ENCODE measurements at places on chromosomes 5 and 9. TPM values are rescaled to one million over a fixed set of nuclear protein-coding genes. Genes with fewer than 3 reads are reported as not detected.
A peak's percentile ranks its signal among the peaks of the same experiment; 100 is the strongest.

- no peak for DNase-seq
These were observed 126.8 kb upstream of the DMRT1 start for GRCh38 chr9:714675-715074.

DNA sequence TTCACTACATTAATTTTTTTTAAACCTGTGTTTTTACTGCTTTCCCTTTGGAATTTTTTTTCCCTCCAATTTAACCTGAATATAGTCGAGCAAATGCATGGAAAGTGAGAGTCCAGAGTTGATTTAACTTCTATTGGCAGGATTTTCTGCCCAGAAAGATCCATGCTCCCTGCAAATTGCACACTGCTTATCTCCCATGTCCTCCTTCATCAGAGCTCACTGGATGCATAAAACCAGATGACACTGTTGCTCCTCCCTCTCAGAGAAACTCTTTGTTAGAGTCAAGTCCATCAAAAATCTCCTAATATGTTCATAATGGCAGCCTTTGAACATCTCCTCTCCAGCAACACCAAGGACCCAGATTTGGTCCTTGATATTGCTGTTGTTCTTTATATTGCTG, 297.0 kb upstream of the SLC24A2 start:
- no peak for DNase-seq
- H3K4me3 ChIP-seq, result no peak overlapping the region
- peaks cover 9% of the 10 kb centered on the region for H3K27me3 ChIP-seq
- no peaks in the 10 kb centered on the region for H3K36me3 ChIP-seq

DNA sequence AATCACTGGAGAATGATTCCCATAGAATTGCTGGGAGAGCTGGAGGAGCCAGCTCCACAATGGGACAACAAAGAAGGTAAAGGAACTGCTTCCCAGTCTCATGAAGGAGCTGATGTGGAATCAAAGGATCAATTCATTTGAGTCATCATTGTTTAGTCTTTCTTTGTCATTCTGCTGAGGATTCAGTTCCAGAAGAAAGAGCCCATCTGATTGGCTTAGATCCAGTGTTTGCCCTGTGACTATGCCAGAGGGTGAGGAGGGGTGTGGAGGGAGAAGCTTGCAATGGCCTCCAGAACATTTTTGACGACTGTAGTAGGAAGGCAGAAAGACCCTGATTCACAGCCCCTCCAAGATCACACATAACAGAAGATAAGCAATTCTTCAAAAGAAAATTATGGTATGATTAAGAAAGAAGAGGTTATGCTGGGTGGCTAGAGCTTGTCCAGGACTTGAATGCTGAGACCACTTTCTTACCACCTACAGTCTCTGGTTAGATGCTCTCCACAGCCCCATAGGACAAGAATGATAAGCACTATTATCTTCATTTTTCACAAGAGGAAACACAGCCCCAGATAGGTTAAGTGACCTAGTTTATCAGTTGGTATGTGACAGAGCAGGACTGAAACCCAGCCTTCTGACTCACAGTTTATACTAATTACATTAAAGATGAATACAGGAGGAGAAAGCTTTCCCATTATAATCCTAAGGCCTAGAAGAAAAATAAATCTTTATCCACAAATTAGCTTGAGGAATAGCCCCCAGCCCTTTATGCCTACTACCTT, 363.1 kb downstream of the PRELID2 start:
- DNase-seq, result no peak
- no peaks in the 10 kb centered on the region for H3K27me3 ChIP-seq
- no peaks in the 10 kb centered on the region for H3K4me1 ChIP-seq
- H3K36me3 ChIP-seq, result no peaks in the 10 kb centered on the region
- no peak overlapping the region for H3K4me3 ChIP-seq

DNA sequence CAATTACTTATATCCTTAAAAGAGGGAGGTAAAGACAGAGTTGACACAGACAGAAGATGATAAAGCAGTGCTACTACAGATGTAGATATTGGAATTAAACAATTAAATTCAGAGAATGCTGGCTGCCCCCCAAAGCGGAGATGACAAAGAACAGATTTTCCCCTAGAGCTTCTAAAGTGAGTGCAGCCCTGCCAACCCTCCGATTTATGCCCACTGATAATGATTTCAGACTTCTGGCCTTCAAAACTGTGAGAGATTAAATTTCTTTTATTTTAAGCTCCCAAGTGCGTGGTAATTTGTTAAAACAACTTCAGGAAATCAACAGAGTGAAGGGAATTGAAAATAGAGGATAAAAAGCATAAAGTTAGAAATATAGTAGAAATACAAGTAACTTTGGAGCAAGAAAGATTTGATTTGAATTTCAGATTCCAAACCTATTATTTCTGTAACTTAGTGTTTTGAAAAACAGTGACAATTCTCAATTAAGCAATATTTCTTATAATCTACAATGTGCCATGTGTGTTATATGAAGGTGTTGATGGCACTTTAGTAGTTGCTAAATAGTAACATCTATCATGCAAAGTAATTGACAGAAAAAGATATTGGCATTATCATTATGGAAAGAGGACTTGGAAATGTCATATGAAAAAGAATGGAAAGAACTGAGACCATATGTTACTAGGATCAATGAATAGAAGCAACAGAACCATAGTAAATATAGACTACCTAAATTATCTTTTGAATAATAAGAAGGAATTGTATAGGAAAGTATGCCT, 946.4 kb upstream of the PTPRD start:
- no peaks in the 10 kb centered on the region for H3K27me3 ChIP-seq
- no peaks in the 10 kb centered on the region for H3K36me3 ChIP-seq
- H3K4me1 ChIP-seq, result no peaks in the 10 kb centered on the region

DNA sequence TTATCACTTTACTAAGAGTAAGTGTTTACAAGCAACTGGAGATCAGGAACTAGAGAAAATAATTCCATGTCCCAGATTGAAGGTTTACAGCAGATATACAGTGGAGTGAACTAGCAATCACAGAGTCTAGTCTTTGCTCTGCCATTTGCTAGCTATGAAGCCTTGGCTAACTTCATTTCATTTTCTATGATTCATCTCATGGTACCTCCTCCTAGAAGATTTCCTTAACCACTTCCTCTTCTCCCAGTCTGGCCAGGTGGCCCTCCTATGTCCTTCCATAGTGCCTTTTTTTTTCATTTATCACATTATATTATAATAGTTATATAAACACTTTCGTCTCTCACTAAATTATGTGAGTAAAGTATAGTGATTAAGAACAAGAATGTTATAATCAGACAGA, 52.1 kb downstream of the GRIA1 start:
- H3K4me1 ChIP-seq, result no peaks in the 10 kb centered on the region
- no peaks in the 10 kb centered on the region for H3K36me3 ChIP-seq
- no peak overlapping the region for H3K4me3 ChIP-seq
- H3K27me3 ChIP-seq, result no peaks in the 10 kb centered on the region
- no peak for DNase-seq

- no peak overlapping the region for H3K27ac ChIP-seq
- H3K27me3 ChIP-seq, result peaks cover 14% of the 10 kb centered on the region
- H3K36me3 ChIP-seq, result no peaks in the 10 kb centered on the region
These were observed 42.3 kb downstream of the LHFPL2 start for GRCh38 chr5:78606241-78606640.

DNA sequence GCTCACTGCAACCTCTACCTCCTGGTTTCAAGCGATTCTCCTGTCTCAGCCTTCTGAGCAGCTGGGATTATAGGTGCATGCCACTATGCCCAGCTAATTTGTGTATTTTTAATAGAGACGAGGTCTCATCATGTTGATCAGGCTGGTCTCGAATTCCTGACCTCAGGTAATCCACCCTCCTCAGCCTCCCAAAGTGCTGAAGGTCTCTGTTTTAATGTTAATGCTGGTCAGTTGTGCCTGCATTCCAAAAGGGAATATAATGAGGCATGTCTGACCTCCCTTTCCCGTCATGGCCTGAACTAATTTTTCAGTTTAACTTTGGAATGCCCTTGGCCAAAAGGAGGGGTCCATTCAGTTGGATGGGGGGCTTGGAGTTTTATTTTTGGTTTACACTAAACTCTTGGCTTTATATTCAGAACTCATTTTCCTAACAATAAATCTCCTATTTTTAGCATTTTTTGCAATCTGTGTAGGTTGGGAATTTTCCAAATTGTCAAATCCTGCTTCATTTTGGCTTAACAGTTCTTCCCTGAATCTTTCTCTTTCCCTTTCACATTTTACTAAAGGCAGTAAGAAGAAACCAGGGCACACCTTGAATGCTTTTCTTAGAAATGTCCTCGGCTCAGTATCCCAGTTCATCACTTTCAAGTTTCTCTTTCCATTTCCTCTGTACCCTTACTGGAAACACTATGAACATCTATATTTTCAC, 1175.5 kb downstream of the MAT2B start:
- H3K4me3 ChIP-seq, result no peak overlapping the region
- H3K27me3 ChIP-seq, result no peaks in the 10 kb centered on the region
- no peak for DNase-seq
- H3K4me1 ChIP-seq, result no peaks in the 10 kb centered on the region

GRCh38 chr9:87612536-87612935, 113.4 kb upstream of the CTSL start:
- no peak overlapping the region for H3K4me3 ChIP-seq
- peaks cover 3% of the 10 kb centered on the region for H3K36me3 ChIP-seq
- DNase-seq, result no peak
- peaks cover 3% of the 10 kb centered on the region for H3K4me1 ChIP-seq
- H3K27ac ChIP-seq, result no peak overlapping the region

- peaks cover 55% of the 10 kb centered on the region for H3K4me1 ChIP-seq
- H3K27me3 ChIP-seq, result no peaks in the 10 kb centered on the region
- H3K4me3 ChIP-seq, result no peak overlapping the region
- DNase-seq, result no peak
These were observed 3.7 kb downstream of the MRPL36 start for GRCh38 chr5:1795931-1796330.

DNA sequence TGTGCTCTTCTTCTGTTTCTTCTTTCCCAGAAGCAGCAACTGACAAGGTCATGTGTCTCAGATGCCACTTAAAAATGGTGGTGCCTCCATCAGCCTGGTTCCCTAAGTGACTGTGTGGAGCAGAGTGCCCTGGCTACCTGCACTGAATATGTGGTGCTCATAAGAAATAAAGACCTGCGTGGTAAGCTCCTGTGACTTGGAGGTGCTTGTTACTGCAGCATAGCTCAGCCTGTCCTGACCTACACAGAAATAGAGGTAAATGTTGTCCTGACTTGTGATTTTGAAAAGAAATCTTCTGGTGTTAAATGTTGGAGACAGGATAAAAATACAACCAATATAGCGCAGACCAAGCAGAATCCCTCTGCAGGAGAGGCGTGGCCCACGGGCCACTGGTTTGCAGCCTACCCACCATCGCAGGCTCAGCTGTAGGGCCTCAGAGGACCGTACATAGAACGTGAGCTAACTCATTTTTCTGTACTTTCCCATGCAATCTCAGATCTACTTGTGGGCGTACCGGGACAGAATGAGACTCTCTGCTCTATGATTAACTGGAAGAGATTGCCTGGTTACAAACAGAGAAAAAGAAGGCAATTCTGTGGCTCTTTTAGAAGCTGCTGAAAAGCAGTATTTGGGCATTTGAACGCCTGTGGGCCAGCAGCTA, 79.4 kb upstream of the UNC5A start:
- no peaks in the 10 kb centered on the region for H3K36me3 ChIP-seq
- H3K27me3 ChIP-seq, result peaks cover 17% of the 10 kb centered on the region
- DNase-seq, result no peak
- H3K4me1 ChIP-seq, result no peaks in the 10 kb centered on the region

- no peak for DNase-seq
- H3K27ac ChIP-seq, result no peak overlapping the region
- peaks cover 21% of the 10 kb centered on the region for H3K4me1 ChIP-seq
- peak overlapping the region; percentile 82 for H3K4me3 ChIP-seq
- peaks cover 18% of the 10 kb centered on the region for H3K27me3 ChIP-seq
These were observed 3.0 kb downstream of the ZSWIM6 start for GRCh38 chr5:61334868-61335615.

DNA sequence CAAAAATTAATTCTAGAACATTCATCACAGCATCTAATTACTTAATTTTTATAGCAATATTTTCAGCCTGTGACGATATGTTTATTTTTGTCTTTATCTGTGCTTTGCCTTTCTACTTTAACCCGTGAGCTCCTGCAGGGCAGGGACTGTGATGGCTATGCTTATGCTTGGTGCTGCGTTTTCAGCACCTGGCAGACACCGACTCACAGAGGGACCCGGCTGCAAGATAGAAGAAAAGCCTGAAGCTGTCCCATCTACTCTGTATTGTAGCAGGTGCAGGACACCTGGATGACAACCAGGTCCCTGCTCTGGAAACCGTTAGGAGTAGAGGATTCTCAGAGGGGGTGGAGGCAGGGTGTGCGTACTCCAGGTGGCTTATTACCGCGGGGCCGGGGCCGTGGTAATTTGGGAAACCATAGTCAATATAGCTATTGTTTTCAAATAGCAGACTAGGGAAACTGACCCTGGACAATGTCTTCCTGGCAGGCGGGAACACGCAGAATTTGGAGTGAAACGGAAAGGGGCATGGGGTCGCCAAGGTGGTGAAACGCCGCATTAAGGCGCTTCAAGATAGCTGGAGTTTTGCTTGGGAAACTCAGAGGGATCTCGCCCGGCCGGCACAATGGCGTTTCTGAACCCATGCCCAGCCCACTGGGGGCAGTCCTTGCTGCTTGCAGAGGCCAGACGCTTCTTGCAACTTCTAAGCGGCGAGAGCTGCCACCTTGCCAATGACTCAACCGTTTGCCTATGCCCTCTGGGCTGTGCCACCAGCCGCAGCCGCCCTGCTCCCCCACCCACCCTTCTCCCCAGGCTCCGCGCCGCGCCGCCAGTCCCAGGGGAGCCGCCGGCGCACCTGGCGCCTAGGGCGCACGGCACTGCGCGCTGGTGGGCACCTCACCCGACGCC, 140.1 kb upstream of the PALM2AKAP2 start:
- H3K27ac ChIP-seq, result no peak overlapping the region
- H3K4me3 ChIP-seq, result no peak overlapping the region
- no peak for DNase-seq
- no peaks in the 10 kb centered on the region for H3K36me3 ChIP-seq
- no peaks in the 10 kb centered on the region for H3K4me1 ChIP-seq
- H3K27me3 ChIP-seq, result peaks cover 45% of the 10 kb centered on the region

DNA sequence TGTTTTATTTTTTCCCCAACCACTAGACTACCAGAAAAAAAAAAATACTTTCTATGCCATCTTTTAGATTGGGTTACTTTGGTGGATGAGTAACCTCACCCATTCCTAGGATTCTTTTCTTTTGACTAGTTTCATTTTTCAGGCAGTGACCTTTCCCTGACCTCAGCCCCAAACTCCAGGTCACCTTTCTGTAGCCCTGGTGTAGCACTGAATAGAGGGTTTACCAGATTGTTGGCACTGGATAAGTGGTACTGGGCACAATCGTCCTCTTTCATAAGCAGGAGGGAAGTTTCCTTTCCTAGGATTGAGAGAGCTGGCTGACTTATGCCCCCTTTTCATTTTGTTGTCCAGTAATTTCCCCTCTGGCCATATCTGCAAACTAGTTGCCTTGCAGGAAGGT, 169.4 kb upstream of the TMEM161B start:
- no peaks in the 10 kb centered on the region for H3K4me1 ChIP-seq
- no peak overlapping the region for H3K4me3 ChIP-seq
- DNase-seq, result no peak
- peaks cover 2% of the 10 kb centered on the region for H3K27me3 ChIP-seq
- H3K36me3 ChIP-seq, result no peaks in the 10 kb centered on the region
- no peak overlapping the region for H3K27ac ChIP-seq

PSMD5 gene
- 67.9 TPM for total RNA-seq

FAM78A gene
- 55.3 TPM for total RNA-seq

SHROOM1 gene
- total RNA-seq, result 9.3 TPM

PFN3 gene
- not detected for total RNA-seq

MED7 gene
- total RNA-seq, result 12.5 TPM

RASGRF2 gene
- total RNA-seq, result 19.4 TPM

SLC46A2 gene
- total RNA-seq, result not detected

All from activated T-helper 2 cell treated with anti-CD3 and anti-CD28 coated beads, Interferon-gamma antibody, Interleukin-2, Interleukin-4, amounts not matched to agents 10 μg/mL and 5 μg/mL and 100 μg/mL, durations not matched to agents 14 hours and 24 hours and 36 hours (primary cell).